Femur (tissue), 1 donor: ENCODE measurements at places on chromosomes 11 and 22.

GRCh38 chr11:75205564-75206020, 35.0 kb upstream of the TPBGL start:
- DNase-seq = no peak

DNA sequence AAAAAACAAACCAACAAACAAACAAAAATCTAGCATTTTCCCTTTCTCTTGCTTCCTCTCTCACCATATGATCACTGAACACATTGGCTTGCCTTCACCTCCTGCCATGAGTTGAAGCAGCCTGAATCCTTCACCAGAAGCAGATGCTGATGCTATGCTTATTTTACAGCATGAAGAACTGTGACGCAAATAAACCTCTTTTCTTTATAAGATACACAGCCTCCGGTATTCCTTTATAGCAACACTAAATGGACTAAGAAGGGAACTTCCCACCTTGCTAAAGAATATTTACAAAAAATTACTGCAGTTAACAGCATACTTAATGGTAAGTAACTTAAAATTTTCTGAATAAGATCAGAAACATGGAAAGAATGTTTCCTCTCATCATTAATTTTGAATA, 27.7 kb upstream of the TEAD1 start:
- no peak for DNase-seq

GRCh38 chr11:94295534-94295933, 8.8 kb upstream of the IZUMO1R start:
- no peak for DNase-seq

- no peak for DNase-seq
Measured at GRCh38 chr22:33917744-33918406, 2.4 kb downstream of the LARGE1 start.

GRCh38 chr11:111777094-111778046, 11.2 kb upstream of the PPP2R1B start:
- DNase-seq = peak; percentile 33

- DNase-seq = no peak
Measured at GRCh38 chr11:77193911-77194830, 66.1 kb downstream of the MYO7A start.

- no peak for DNase-seq
Measured at GRCh38 chr11:111922803-111923202, 4.1 kb downstream of the C11orf52 start.

GRCh38 chr22:20324139-20324516, 4.3 kb upstream of the DGCR6L start:
- no peak for DNase-seq

DNA sequence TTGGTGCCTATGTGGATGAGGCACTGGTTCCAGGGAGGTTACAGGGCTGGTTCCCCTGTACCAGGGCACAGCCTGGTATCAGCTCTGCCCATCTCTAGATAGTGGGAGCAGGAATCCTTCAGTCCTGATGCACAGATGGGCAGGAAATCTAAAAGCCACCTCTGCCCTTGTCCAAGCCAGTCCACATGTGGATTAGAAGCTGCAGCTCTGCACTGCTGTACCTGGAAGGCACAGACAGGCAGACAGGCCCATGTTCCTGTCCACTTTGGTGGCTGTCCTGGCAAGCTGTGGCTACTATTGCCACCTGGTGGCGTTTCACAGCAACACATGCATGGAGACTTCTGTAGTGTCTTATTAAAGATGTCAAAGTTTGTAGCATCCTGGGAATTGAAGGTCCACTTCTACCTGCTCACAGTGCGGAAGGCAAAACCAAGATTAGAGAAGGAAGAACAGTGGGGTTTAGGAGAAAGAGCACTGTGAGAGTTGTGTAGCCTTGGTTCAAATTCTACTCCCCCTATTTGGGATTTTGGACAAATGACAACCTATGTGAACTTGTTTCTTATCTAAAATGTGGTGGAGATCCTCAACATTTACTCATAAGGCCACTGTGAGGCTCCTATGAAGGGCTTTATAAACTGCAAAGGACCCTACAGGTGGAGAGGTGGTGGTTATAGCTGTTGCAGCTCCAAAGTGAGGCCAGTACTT, 30.1 kb downstream of the NAV2 start:
- peak; percentile 86 for DNase-seq

GRCh38 chr11:75513250-75513649, 12.5 kb downstream of the GDPD5 start:
- no peak for DNase-seq

DNA sequence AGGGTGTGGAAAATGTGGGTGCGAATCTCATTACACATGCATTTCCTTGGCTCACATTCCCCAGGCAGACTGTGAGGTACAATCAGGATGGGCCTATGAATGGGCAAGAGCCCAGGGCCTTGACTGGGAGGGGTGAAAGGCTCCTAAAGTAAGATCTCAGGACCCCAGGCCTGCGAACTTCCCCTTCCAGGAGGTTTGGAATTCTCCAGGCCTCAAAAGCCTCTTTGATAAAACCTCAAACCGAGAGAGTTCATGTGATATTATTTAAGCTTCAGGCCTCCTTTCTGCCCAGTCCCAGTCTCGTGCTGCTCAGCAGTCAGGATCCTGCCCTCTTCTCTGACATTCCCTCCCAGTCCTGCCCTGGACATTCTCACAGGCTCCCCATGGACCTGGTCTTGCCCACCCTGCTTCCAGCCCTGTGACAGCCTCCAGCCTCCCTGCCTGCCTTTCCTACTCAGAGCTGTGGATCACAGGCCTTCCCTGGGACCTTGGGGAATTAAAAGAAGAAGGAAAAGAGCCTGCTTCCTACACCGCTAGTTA, 37.3 kb upstream of the TEAD1 start:
- DNase-seq = no peak

DNA sequence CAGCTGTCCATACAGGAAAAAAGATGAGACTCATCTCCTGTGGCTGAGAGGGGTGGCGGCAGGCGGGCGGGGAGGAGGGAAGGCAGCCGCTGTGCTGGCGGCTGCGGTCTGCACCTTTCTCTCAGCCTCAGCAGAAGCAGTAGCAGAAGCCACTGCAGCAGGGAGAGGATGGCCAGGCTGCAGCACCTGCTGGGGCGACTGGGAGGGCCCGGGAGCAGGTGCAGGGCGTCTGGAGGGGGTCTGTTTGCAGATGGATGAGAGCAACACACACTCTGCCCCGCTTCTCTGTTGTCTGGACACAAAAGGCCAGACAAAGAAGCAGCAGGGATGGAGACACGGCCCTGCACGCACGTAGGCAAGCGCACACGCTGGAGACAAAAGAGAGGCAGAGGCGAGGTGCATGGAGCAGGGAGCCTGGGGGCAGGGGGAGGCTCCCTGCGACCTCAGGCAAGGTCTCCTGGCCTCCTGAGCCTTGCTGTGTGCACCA, 9.3 kb upstream of the MIAT start:
- DNase-seq = no peak

GRCh38 chr22:22588485-22589164, 29.6 kb upstream of the PRAME start:
- no peak for DNase-seq

- DNase-seq = no peak
Measured at GRCh38 chr11:11346303-11346702, 6.7 kb downstream of the CSNK2A3 start.

DNA sequence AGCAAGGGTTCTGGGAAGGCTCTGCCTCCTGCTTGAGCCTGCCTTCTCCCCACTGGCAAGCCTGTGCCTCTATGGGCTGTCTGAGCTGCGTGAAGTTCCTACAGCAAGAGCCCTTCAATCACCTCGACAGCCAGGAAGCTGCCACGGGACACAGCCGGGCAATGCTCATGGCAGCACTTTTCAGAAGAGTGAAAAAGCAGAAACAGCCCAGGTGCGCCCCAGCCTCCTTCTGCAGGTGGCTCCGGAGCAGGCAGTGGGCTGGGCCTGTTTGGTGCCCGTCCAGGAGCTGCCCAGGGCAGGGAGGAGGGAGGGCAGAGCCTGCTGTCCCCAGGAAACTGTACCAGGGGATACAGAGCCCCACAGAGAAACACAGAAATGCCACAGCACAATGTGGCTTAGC, 24.6 kb upstream of the COMT start:
- no peak for DNase-seq

DNA sequence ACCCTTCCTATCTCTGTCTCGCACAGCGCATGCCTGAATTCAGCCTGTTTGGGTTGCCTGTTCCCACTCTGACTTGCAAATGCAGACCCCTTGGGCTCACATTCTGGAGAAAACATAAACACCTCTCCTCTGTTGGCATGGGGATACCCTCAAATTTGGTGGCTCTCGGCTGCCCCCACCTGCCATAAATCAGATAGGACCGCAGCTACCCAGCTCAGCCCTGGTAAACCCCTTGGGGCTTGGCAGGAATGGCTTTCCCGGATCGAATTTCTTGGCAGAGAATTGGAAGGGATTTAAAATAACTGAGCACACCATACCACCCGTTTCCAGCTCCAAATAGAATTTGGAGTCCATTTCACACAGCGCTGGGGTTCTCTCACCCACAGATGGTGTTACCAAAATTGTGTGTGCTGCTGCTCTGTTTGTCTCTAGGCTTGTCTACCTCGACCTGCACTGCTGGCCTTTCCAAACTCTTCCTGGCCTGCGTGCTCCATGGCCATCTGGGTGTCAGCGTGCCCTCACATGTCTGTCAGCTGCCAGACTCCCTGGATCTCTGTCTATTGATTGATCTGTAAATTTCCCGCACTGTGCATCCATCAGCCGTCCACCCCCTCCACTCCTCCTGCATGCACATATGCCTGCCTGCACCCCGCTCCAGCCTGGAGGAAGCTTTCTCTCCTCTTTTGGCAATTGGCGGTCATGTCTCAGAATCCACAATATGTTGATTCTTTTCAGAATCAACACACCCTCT, 134.0 kb downstream of the NTM start:
- peak; percentile 48 for DNase-seq

DNA sequence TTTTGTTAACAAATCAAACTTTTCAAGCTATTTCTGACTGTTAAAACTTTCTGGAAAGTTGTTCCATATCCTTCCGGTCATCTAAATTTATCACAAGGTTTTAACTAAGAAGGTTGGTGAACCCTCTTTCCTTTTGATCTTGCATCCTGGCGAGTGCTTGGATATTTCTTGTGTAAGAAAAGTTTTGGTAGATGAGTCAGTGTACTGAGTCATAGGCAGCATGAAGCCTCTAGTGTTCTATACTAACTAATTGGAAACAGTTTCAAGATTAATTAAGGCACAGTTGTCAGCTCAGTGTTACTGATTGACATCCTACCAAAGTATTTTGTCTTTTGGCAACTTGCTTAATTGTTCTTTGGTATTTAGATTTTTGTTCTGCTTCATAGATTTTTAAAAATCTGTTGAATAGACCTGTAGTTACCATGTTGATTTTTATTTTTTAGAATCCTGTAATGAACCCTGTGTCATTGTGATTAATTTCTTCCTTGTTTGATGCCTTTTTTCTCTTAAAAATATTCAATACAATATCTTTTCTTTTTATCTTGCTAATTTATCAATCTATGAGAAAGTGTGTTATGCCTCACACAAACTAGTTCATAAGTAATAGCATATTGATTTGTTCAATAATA, 38.0 kb downstream of the METTL15 start:
- no peak for DNase-seq

DNA sequence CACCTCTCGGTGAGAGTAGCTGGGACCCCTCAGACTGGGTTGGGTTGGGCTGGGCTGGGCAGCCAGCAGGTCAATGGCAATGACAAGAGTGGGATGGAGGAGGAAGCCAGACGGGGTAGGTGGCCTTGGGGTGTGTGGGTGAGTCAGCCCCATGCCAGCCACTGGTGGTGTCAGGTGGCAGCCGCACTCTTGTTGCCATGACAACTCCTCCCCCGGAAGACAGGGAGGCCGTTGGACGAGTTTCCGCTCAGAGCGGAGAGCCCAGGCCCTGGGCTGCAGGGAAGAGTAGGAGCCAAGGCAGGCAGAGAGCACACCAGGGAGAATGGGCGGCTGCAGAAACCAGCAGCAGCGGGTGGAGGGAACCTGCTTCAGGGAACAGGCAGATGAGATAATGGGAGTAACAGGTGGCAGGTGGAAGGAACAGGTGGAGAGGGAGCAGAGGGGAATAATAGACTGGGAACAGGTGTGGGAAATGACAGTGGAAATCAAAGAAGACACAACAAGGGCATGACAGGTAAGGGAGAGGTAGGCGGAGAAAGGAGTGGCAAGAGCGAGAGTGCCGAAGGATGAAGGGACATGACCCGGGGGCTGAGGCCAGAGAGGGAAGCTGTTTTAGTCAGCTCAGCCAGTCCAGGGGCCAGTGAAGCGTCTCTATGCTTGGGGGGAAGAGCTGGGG, 8.7 kb downstream of the SPTBN2 start:
- DNase-seq = no peak

- no peak for DNase-seq
Measured at GRCh38 chr11:95766701-95767100, 22.9 kb downstream of the FAM76B start.

- no peak for DNase-seq
Measured at GRCh38 chr11:102830001-102830727, 13.2 kb downstream of the MMP3 start.

- no peak for DNase-seq
Measured at GRCh38 chr22:42794551-42795510, 62.2 kb downstream of the ARFGAP3 start.

GRCh38 chr11:102194257-102194656, 84.0 kb downstream of the YAP1 start:
- no peak for DNase-seq

- DNase-seq = no peak
Measured at GRCh38 chr11:94150704-94151685, 22.4 kb downstream of the PANX1 start.

- DNase-seq = peak; percentile 52
Measured at GRCh38 chr22:45101515-45102227, 62.1 kb upstream of the NUP50 start.

DNA sequence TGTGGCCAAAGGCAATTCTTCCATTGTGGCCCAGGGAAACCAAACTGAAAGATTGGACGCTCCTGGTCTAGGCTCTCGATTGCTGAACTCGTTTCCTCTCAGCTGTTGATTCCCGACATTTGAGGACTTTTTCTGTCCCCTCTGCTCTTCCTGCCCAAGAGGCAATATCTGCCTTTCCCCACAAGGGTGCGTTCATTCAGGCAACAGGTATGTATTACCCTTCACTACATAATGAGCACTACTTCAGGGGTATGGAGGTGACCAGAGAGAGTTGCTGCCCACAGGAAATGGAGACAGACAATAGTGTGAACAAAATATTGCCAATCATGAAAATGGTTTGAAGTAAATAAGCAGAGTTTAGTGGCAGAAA, 8.2 kb downstream of the PTH start:
- no peak for DNase-seq

- no peak for DNase-seq
Measured at GRCh38 chr11:95066716-95067038, at the start of gene SRSF8. Gene SRSF8, plus strand, starts transcription at chr11:95066919. Its CDS starts 308 bp downstream, at chr11:95067227.

GRCh38 chr11:7544021-7544420, 30.2 kb downstream of the PPFIBP2 start:
- no peak for DNase-seq

- DNase-seq = no peak
Measured at GRCh38 chr22:35316751-35317150, 17.1 kb downstream of the TOM1 start.
